ENCODE measurements at places on chromosomes 5 and 9.
A peak's percentile ranks its signal among the peaks of the same experiment; 100 is the strongest.

DNA sequence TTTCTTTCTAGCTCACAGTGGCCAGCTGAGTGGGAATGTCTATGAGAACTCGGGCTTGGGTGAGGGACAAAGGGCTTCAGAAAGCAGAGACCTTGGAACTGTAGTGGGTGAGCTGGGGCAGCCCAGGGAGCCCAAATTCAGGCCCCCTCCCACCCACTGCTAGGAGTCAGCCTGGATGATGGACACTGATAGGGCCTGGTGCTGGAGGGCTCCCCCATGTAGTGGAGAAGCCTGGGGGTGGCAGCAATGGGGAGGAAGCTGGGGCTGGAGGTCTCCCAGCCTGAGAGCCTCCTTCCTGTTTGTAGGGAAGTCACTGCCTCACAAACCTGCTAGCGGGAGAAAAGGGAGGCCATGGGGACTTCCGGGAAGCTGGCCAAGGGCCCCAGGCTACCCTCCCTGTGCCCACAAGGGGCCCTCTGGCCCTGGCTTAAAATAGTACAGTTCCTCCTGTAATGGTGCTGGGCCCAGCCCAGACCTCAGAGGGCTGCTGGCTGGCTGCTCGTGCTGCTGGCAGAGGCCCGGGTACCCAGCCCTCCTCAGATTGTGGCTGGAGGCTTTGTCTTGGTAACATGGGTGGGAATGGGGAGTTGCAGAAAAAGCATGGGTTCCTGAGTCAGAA lies 6.3 kb upstream of the NR5A1 start:
- DNase-seq: no peak

DNA sequence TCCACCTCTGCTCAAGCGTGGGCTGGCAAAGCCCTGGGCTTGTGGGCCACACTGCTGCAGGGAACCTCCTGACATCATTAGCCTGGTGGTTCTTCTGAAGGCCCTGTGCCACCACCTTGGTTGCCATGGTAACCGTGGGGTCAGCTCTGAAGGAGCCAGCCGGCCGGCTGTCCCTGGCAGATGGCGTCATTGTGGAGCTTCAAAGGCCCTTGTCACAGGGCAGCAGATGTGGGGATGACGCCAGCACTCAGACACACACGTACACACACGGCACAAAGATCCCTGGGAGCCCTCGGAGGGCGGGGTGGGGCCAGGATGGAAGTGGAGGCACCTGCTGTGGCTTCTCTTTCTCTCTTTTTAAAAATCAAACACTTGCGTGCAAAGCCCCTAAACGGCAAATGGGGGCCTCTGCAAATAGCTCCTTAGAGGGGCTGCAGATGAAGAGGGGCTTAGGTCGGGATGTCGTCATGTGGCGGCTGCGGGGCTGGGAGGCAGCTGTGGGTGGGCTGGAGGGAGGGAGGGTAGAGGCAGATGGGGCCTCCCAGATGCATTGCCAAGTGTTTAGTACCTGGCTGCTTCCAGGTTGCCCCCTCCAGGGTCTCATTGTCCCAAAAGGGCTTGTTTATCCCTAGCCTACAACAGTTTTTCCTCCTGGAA lies 19.5 kb upstream of the RPL26L1 start:
- no peak for DNase-seq

DNA sequence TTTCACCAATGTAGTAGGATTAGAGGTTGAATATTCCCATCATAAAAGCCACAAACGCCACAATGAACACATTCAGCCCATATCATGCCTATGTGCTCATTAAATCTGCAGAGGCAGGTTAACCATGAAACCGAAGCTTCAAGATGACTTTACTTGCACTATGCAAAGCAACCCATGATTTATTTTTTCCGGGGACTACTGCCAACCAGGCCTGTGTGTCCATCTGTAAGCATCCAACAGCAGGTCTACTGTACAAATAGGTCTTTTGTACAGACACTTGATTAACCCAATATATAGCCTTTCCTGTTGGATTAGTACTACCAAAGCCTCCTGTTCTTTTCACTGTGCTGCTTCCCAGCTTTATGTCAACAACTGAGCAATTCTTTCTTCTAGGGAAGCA lies 104.9 kb upstream of the CDH10 start:
- no peak for DNase-seq

DNA sequence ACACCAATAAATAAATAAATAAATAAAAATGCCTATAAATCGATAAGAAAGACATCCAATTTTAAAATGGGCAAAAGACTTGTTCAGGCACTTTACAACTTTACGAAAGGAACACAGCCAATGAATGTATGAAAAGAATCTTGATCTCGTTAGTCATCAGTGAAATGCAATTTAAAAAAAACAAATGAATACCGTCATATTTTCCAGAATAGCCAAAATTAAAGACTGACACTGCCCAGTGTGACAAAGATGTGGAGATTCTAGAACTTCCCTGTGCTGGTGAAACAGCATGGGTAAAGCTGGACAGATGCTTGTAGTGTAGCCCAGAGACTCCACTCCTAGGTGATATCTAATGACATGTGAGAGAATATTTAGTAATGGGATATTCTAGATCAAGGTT lies 127.1 kb downstream of the GOLPH3 start:
- DNase-seq: no peak

- DNase-seq: no peak
Observed at GRCh38 chr5:43017428-43017815, 22.7 kb downstream of the ANXA2R start.

- DNase-seq: no peak
Observed at GRCh38 chr9:127293767-127294166, 29.2 kb downstream of the GARNL3 start.

DNA sequence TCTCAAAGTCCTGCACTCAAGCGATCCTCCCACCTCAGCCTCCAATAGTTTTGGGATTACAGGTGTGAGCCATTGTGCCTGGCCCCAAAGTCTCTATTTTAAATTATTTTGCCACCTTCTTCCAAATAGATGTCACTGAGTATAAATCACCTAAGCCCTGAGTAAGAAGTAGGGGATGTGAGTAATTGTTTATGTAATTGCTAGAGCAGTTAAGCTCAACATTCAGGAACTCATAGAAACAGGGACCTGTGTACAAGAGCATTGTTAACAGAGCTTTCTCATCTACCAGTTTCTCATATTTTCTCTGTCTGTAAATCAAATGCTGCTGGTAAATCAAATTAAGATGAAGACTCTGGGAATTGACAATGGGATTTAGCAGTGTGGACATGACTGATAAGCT lies 26.3 kb downstream of the CDK7 start:
- DNase-seq: no peak

DNA sequence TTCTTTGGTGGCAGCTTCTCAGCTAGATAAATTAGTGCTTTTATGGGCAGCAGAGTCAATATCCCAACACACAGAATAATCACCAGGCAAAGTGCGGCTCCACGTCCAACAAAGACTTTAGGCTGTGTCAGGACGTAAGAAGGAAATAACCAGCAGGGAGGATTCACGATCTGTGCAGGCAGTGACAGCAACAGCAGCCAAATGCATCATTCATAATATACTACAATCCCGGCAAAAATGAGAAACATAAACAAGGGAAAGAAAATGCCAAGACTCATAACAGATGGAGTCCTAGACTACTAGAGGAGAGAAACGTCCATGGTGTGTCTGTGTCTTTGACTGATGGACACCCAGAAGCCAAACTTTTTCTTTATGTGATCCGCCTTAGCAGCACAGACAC lies 100.7 kb downstream of the LMNB1 start:
- DNase-seq: no peak

DNA sequence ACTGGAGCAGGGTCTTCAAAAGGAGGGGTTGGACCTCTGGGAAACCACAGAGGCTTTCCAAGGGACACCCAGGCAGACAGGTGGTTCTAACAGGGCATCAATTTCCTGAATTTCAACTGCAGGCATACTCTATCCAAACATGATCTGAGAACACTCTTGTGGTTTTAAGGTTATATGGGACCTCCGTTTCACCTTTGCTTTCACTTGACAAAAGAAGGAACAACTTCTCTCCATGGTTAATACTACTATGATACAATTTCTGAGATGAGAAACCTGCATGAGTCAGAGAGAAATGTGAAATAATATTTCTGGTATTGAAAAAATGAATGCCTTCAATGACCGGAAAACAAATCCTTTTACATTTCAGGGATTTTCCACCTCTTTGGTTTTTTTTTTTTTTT lies 28.0 kb upstream of the ERAP1 start:
- DNase-seq: no peak

DNA sequence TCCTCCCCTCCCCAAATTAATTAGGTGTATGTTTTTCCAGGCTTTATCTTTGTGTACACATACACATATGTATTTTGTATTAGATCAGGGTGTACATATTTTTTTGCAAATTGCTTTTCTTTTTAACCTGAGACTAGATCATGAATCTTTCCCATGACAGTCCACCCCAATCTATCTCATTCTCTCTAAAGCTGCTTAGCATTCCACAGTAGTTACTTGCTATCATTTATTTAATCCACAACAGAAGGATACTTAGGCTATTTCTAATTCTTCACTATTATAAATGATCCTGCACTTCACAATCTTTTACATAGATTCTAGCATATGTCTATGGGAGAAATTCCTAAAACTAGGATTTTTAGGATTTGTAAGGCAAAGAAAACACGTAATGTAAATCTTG lies 43.9 kb downstream of the SH3RF2 start:
- DNase-seq: no peak

DNA sequence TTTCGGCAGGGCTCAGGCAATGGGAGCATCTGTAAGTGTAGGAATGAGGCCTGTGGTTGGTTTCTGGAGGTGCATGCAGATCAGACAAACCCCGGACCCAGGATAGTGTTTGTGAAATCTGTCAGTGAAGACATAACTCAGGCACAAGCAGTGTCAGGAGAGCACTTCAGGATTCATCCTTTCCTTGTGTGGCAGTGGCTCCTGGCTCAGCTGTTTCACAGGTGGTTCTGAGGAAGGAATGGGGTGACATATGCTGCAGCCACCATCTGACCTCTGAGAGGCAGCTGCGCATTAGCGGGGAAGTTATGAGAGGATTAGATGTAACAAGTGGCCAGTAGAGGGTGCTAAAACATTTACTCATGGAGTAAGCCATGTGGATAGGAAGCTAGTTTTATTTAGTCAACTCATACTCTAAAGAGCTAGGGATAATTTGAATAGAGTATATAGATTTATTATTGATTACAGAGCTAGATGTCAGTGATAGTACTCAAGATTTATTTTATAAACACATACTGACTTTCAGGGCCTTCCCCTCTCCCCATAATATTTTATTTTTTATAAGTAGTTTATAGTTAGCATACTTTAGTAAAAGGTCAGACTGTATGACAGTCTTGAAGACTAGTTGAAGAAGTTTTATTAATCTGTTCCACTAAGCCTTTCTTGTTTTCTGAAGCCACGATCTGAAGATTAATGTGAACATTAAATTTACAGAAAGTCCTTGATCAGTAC lies 28.4 kb downstream of the NNT start:
- peak; percentile 14 for DNase-seq

- no peak for DNase-seq
Observed at GRCh38 chr9:37905776-37906175, 1.8 kb upstream of the SLC25A51 start.

GRCh38 chr9:69499959-69500358 lies 172.2 kb downstream of the APBA1 start:
- DNase-seq: no peak

DNA sequence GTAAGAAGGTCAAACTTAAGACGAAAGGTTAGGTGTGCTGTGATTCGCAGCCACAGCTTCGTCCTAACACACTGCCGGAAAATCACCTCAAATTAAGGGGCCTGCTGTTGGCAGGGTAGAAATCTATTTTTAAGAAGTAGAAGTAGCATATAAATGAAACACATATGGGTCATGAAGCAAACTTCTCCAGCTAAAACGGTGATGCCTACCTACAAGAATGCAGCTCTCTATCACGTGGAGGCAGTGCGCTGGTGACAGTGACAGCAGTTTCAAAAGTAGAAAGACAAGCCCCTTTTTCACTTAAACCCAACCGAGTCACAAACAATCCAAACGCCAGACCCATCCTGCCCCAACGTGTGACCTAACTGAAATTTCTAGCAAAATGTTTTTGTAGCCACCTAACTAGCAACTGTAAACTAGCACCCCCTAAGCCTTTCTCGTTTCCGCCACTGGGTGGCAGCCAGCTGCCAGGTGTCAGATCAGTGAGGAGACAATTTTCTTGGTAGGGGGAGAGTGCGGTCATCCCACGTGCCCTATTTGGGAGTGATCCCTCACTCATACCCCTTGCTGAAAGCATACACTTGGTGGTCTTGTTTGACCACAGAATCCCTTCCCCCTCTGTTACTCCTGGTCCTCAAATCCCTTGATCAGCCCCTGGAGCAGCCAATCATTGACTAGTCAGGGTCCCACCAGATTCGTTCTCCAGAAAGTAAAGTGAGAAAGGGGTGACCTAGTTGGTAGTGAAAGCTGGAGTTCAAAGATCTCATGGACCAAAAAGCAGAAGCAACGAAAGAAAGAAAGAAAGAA lies 71.8 kb upstream of the MAMDC2 start:
- peak; percentile 17 for DNase-seq

DNA sequence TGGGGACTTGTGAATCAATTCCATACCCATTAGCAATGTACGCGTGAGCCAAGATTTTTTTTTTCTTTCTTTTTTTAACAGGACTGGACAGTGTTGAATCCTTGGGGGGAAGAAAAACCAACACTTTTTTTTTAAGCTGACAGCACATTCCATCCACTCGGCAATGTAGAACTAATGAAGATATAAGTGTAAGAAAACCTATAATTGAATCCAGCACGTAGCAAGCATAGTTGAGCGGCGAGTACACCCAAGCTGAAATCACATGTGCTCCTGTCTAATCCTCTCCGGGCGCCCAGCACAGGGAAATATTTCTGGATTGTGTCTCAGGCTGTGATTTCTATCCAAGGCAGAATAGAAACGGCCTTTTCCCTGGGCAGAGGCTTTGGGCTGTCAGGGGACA lies 118.2 kb downstream of the BOD1 start:
- no peak for DNase-seq

DNA sequence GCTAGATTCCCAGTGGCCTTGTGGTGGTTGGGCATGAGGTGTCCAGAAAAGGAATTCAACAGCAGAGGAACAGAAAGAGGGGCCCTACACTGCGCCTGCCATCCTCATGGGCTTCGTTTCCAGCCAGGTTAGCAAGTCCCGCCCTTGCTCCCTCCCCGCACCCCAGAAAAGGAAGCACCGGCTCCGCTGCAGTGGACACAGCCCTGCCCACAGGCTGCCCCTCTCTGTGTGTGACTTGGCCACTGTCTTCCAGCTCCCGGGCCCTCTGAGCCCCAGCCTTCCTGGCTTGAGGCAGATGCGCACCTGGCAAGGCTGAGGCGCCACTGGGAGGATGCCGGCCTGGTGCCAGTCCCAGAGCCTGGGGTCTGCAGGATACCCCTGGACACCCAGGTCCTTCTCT lies 305.0 kb upstream of the IRX4 start:
- no peak for DNase-seq

DNA sequence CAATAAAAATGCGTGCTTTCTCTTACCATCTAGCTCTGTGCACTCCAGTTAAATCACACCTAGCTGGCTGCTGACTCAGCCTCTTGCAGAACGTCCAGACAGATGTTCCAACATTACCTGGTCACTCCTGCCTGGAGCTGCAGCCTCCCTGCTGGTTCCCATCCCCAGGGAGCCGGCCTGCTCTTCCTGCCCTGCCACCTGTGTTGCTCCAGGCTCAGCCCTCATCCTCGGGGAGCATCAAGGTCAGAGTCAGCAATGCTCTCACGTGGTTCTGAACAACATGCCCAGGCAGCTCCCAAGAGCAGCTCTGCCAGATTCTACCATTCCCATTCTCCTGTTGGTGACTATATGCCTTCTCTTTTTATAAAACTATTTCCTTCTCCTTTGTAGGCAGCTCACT lies 81.3 kb downstream of the GADD45G start:
- no peak for DNase-seq

GRCh38 chr5:119220576-119221197 lies 135.1 kb upstream of the TNFAIP8 start:
- no peak for DNase-seq

- no peak for DNase-seq
Observed at GRCh38 chr5:137617528-137618205, 118.2 kb downstream of the KLHL3 start.
